Testis (tissue), 5 donors: ENCODE measurements at places on chromosomes 12 and 14. TPM values are rescaled to one million over a fixed set of nuclear protein-coding genes. Genes with fewer than 3 reads are reported as not detected.
A peak's percentile ranks its signal among the peaks of the same experiment; 100 is the strongest.

Gene TMPRSS12
- total RNA-seq = 8.9 TPM

Gene GPR135
- 71.2 TPM for total RNA-seq

- no peak for DNase-seq
Measured at GRCh38 chr12:115222220-115222619, 538.2 kb upstream of the TBX3 start.

GRCh38 chr14:95891742-95892141 lies 15.1 kb downstream of the TUNAR start:
- DNase-seq = no peak

DNA sequence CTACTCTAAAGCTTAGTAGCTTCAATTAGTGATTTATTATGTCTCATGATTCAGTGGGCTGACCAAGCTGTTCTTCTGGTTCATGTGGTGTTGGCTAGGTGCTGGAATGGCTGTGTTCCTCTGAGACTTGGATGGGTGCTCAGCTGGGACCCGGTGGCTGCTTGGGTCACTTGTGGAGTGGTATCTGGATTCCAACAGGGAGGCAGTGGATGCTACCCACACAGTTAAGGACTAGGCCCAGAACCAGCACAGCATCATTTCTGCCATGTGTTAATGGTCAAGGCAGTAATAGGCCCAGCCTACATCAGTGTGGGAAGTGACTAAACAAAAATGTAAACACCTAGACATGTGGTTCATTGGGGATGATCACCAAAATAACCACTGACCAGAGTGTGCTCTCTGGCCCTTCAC lies 72.2 kb downstream of the FGD4 start:
- DNase-seq = no peak

- DNase-seq = peak; percentile 68
Measured at GRCh38 chr14:68986926-68987652, 8.0 kb upstream of the ACTN1 start.

- DNase-seq = no peak
Measured at GRCh38 chr12:127174881-127175280, 1092.1 kb upstream of the TMEM132C start.

DNA sequence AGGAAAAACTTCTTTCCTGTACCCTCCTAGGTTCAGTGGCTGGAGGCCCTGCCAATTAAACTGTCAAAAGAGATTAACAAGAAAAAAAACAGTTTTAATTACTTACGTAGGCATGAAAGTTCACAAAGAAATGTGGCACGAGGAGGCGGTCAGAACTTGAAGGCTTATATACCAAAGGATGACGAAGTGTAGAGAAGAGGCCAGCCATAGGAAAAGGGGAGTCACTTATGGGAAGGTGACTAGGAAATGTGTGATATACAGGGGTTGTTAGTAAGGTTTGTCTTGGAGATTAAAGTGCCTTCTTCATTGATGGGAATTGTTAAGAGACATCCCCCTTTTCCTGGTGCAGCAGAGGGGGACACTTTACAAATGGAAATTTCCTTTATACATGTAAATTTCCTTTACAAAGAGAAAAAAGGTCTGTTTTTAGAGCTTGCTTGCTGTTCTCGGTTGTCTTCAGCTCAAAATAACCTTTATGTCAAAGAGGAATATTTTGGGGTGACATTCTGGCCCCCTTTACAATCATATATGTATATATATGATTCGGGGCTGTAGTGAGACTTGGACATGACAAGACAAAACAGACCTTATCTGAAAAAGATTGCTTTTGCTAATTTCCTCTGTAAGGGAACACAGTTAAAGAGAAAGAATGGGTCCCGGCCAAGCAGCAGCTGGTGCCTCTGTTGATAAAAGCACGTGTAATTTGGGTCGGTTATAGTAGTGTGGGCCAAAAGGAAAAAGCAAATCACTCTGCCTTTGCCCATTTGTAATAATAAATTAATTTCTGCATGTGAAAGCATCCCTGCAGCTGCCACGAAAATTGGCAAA lies 38.6 kb downstream of the SYNE2 start:
- DNase-seq = peak; percentile 63

- DNase-seq = no peak
Measured at GRCh38 chr12:132143336-132144071, 615 bp downstream of the DDX51 start.

Gene CLEC2A
- not detected for total RNA-seq

Gene PAX9
- 0.87 TPM for total RNA-seq

- no peak for DNase-seq
Measured at GRCh38 chr14:50739186-50739585, 71.1 kb upstream of the SAV1 start.

- no peak for DNase-seq
Measured at GRCh38 chr12:113634474-113634873, 162.8 kb upstream of the LHX5 start.

Gene LRP1-AS
- not detected for total RNA-seq

Gene IRAK3
- 6.1 TPM for total RNA-seq

DNA sequence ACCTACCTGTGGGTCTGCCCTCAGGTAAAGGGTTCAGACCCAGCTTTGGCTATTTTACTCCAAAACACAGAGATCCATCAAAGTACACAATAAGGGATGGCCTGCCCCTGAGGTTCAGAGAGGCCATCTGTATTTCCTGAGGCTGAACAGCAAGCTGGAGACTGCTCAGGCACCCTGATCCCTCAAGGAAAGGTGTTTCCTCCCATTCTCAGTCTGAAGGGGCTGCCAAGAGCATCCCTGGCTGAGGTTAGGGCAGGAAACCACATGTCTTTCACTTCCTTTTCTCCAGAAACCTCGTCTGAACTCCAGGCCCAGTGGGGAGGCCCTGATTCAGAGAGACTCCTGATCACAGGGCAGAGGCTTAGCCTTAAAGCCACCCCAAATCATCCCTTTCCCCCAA lies 1.5 kb downstream of the RILPL1 start:
- DNase-seq = no peak

GRCh38 chr12:29562110-29562804 lies 64.8 kb upstream of the OVCH1 start:
- DNase-seq = no peak

Gene ASIC1
- 1.9 TPM for total RNA-seq

Gene TAS2R13
- 3.6 TPM for total RNA-seq

GRCh38 chr12:87303396-87304012 lies 725.7 kb downstream of the C12orf50 start:
- DNase-seq = no peak

DNA sequence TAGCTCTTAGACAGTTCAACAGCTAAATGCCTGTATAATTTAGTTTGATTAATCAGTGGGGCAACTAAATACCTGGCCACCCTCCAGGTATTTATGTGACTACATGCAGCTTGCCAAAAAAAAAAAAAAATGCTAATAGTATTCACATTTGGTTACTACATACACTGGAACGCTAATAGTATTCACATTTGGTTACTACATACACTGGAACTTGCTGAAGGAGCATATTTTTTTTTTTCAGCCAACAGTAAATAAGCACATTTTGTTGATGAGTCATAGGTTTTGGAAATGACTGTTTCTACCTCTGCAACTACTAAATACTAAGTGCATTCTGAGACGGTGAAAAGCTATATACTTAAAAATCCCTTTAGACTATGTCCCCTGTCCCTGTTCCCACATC lies 1172.3 kb downstream of the LRFN5 start:
- no peak for DNase-seq

DNA sequence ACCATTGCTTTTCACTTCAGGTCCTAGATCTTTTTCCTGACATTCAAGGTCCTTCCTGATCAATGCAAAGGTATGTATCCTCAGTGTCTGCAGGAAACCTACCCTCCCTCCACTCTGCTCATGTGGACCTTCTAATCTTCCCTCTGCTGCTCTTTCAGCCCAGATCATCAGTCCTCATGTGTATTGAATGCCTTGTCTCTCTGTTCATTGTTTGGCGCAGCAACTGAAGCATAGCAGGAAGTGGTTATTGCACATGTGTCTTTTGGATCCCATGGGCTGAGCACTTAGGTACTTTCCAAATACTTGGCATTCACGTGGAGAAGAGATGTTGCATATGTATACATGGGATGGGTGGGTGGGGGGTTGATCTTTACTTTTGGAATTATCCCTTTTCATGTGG lies 4.3 kb upstream of the NIN start:
- no peak for DNase-seq

Gene HOXC12
- total RNA-seq = 0.06 TPM

DNA sequence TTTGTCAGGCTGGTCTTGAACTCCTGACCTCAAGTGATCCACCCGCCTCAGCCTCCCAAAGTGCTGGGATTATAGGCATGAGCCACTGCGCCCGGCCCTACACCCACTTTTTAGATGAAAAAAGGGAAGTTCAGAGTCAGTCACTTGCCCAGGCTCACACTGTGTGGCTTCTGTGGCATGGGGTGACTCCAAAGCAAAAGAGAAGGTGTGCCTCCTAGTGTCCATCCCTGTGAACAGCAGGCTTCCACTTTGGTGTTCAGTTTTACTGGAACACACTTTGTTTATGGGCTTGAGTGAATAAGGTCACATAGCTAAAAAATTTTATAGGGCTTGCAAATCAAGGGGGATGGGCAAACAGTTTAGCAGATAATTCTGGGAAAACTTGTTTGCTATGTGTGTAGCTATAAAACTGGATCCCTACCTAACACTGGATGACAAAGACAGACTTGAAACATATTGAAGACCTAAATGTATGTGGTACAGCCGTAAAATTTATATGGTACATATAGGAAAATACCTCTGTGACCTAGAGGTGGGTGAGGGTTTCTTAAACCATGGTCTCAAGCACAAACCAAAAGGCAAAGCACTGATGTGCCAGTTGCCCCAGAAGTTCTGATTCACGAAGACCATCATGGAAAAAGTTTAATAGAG lies 54.9 kb downstream of the EID3 start:
- peak; percentile 74 for DNase-seq

- no peak for DNase-seq
Measured at GRCh38 chr12:44428825-44429224, 447.3 kb downstream of the NELL2 start.

- no peak for DNase-seq
Measured at GRCh38 chr12:108861878-108862587, 4.7 kb upstream of the SSH1 start.

DNA sequence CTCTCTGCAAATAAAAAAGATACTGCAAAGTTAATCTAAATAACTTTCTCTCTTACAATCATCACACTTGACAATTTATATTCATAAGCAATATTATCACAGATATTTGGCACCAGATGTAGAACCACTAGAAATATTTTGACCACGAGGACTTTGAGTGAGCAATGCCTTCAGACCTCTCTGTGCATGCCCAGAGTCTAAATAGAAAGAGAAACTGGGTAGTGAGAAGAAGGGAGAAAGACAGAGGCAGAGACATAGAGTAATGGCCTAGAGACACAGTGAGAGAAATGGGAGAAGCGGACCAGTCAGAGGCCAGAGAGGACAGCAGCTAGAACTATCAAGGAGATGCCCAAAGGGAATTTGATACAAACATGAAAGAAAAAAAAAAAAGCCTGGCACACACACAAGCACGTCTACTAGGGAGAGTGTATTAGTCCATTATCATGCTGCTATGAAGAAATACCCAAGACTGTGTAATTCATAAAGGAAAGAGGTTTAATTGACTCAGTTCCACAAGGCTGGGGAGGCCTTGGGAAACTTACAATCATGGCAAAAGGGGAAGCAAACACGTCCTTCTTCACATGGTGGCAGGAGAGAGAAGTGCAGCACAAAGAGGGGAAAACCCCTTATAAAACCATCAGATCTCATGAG lies 41.1 kb downstream of the BMP4 start:
- DNase-seq = no peak

DNA sequence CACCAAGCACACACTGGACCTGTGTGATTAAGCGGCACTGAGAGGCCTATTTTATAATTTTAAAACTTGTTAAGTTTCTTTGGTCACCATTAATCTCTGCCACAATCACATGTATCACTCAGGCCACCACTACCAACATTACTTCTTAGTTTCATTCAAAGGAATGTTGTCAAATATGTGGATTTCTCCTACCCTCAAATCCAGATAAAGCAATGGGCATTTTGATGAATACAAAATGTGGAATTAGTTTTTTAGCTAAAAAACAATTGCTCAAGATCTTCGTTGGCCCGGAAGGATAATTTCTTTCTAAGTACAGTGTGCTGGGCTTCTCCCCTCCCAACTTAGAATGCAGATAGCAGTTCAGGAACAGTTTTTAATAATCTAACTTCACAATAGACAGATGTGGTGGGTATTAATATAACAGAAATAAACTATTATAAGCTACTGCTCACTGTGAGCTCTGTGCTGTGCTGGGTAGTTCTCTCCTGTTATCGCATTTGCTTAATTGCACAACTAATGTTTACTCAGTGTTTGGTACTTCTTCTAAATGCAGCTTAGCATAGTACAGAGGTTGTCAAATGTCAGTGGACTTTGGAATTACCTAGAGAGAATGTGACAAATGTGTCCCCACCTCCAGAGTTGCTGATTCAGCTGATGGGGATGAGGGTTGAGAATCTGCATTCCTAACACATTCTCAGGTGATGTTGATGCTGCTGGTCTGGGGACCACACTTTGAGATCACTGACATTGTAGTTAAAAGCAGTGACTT lies 266.7 kb upstream of the AMIGO2 start:
- DNase-seq = no peak

DNA sequence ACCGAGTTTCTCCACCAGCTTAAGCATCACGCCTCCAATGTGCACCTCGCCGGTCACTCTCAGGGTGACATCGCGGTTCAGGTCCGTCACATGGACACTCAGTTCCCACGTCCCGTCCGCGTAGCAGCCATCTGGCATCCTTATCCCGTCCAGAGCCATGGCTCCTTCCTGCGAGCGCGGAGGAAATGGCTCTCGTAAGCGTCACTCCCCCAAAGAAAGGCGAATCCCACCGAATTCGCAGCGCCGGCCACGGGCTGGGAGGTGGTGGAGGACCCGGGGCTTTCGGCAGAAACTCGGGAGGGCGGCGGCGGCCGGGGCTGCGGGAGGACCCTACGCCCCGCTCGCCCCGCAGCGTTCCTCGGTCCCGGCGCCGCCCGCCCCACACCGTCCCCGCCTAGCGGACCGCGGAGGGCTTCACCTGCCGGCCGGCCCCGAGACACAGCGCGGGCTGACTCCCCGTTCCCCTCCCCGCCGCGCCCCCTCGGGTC lies 396 bp downstream of the FERMT2 start:
- DNase-seq = peak; percentile 77

DNA sequence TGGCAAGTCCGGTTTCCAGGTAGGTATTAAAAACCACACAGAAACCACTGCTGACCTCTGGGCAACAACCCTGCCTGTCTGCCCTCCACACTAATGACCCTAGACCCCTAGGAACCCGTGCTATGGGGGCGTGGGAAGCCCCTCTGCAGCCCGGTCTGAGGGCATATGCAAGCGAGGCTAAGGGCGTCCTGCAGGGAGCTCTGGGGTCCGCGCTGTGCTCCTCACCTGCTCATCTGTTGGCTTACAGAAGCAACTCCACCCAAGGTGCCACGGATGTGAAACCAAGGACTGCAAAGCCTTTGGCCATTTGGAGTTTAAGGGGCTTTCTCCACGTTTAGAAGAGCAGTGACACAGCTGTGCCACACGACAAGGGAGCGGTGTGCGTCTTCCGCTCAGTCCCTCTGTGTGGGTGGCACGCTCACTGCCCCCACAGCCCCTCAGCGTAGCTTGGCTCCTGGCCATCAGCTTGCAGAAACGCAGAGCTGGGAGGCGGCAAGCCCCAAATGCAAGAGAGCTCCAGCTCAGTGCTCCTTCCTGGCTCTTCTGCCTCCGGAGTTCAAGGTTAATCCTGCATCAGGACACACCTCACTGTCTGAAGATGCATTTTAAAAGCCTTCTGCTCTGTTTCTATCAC lies 18.4 kb downstream of the AMN start:
- peak; percentile 71 for DNase-seq
